ENCODE measurements at places on chromosomes 13 and 19.

DNA sequence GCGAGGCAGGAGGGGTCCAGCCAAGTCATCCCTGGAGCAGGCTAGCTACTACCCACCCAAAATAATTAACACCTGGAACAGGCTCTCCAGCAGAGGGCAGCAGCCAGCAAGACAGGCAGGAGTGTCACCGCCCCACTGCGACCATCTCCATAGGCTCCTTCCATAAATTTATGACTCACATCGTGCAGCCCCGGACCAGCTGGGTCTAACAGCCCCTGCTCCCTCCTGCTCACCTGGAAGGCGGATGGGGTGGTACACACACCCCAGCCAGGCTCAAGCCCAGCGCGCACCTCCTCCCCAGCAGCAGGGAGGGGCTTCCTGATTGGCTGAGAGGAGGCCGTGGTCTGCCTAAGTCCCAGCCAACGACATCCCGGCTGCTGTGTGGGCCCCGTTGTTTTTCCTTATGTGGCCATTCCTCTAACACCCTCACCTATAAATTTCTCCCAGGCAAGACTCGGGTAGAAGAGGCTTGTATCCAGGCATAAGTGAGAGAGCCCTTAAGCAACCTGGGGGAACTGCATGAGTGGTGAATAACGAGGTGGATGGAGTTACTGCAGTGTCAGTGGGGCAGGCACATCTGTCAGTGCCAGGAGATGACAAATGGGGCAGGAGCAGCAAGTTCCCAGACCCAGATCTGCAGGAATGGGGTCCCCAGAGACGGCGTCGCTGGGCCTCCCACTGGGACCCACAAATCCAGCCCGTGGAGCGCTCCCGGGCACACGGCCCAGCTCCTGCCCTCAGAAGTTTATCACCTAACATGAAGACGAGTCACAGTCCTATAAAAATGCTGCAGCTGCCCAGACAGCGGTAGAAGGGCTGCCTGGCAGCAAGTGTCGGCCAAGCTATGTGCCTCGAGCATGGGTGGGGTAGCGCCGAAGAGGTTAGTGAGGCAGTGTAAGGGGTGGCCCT is 43.1 kb downstream of the CEBPG start:
- peak; percentile 78 for DNase-seq

DNA sequence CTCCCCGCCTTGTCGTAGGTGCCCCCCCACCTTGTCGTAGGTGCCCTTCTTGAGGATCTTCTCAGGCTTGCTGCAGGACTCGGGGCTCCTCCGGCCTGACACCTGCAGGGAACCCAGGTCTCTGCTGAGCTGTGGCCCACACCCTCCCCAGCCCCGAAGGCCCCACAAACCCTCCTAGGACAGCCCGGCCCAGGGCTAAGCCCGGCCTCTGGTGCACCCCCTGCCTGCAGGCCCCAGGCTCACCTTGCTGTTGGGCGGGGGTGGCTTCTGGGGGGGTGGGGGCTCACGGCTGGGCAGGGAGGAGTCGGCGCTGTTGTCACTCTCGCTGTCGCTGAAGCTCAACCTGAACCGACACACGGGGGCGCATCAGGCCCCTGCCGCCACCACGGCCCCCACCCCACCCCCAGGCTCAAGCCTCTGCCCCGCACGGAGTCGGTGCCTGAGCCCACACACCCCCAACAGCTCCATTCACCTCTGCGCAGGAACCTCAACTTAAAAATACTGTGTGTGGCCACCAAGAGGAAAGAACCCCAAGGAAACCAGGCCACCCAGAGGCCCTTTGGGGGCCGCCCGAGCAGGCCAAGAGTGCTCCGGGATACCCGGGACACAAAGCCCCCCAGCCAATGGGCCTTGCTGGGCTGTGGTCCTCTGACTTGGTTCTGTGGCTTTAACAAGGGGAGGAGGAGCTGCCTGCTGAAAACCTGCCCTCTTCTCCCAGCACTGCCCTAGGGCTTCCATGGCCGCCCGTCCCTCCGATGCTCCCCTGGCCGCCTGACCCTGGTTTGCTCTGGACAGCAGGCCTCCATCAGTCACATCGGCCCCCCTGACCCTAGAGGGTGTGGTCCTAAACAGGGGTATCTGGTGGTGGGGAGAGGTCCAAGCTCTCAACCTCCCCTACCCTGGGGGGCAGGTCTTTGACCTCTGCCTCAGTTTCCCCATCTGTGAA is 65.8 kb downstream of the MLLT1 start:
- DNase-seq, result peak; percentile 5

DNA sequence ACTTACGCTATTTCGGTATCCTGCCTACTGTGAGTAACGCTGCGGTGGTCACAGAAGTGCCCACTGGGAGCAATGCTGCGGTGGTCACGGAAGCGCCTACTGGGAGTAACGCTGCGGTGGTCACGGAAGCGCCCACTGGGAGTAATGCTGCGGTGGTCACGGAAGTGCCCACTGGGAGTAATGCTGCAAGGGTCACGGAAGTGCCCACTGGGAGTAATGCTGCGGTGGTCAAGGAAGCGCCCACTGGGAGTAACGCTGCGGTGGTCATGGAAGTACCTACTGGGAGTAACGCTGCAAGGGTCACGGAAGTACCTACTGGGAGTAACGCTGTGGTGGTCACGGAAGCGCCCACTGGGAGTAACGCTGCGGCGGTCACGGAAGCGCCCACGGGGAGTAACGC is 52.1 kb upstream of the SOX1 start:
- no peak for DNase-seq

DNA sequence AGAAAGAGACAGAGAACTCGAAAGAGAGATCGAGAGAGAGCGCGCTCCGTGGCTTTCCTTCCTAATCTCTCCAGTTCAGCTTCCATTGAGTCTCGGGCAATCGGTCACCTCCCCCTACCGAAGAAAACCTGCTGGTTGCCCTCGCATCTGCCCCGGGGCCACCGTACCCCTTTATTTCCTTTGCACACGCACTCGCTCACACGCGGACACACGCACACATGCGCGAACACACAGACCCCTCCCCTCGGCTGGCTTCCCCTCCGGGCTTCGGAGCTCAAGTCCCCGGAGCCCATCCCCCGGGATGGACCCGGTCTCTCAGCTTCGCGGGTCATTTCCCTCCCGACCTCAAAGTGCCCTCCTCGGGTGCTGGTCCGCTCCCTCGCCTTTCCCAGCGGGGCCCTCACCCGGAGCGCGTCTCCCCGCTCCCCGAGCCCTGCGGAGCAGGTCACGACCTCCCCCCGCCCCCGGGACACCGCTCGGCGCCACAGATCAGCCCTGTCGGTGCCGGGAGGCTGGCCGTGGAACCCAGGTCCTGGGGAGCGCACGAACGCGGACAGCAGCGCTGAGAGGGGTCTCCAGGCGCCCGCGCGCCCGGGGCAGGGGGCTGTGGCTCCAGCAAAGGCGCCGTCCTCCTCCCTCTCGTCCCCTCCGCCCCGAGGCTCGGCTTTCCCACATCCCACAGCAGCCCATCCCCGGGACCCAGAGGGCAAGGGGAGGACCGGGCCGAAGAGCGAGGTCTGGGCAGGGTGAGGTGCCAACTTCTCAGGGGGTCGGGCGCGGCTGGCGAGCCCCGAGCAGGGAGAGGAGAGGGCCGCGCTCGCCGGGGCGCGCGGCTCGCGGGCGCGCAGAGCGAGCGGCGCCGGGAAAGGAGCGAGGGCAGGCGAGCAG is 1.8 kb downstream of the DACH1 start:
- DNase-seq, result peak; percentile 69

- DNase-seq, result no peak
Observed at GRCh38 chr13:83940742-83941141, 58.5 kb upstream of the SLITRK1 start.

GRCh38 chr13:39521701-39522100 is 81.3 kb downstream of the LHFPL6 start:
- no peak for DNase-seq

GRCh38 chr19:58586133-58586765 is 13.1 kb upstream of the MZF1 start:
- DNase-seq, result peak; percentile 40

DNA sequence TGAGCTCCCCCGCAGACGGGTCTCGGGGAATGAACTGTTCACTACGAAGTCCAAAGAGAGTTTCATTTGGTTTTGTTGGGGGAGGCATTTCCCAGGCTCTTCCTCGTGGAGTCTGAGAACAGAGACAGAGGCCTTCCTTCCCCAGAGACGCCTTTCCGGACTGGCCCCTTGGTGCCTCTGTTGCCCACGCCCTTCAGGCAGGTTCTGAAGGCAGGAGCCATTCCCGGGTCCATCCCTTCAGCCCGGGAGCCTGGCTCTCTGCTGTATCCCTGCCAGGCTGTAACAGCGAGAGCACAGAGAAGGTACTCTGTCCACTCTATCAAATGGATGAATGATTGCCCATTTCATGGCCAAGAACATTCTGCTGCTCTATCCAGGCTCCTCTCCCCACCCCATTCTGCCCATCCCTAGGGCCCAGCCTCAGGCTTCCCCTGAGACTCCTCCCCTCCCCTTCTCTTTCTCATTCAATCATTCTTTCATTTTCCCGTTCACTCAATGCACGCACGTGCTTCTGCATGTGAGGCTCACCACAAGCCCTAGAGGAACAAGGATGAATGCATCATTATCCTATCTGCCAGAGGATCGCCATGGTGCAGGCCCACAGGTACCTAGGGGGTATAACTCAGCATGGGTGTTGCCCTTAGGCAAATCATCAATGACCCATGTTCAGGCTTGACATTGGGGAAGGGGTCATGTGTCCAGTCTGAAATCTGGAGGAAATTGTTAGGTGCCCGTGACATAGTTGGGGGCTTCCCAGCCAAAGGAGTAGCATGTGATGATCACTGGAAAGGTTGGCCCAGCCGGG is 298.6 kb downstream of the ZNF536 start:
- DNase-seq, result no peak

- no peak for DNase-seq
Observed at GRCh38 chr19:5943045-5943444, 29.0 kb downstream of the CAPS start.

- DNase-seq, result no peak
Observed at GRCh38 chr13:61039302-61039701, 376.3 kb downstream of the PCDH20 start.

DNA sequence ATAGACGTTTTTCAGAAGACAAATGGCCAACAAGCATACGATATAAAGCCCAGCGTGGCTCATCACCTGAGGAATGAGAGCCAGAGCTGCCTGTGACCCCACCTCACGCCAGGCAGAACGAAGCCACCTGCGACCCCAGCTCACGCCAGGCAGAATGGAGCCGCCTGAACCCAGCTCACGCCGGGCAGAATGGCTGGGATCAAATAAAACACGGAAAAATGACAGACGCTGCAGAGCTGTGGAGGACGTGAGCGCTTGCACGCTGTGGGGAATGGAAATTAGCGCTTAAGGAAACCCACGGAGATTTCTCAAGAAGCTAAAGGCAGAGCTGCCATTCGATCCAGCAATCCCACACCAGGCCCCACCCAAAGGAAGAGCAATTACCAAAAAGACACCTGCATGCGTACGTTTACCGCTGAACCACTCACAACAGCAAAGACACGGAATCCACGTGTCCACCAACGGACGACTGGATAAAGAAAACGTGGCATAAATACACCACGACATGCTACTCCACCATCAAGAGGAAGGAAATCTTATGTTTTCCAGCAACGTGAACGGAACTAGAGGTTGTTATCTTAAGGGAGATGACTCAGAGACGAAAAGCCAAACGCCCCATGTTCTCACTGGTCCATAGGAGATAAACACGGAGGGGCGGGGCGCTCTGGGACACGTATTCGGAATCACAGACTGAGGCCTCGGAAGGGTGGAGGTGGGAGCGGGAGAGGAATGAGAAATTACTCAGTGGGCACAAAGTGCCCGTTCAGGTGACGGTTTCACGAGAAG is 30.7 kb upstream of the C13orf46 start:
- no peak for DNase-seq

DNA sequence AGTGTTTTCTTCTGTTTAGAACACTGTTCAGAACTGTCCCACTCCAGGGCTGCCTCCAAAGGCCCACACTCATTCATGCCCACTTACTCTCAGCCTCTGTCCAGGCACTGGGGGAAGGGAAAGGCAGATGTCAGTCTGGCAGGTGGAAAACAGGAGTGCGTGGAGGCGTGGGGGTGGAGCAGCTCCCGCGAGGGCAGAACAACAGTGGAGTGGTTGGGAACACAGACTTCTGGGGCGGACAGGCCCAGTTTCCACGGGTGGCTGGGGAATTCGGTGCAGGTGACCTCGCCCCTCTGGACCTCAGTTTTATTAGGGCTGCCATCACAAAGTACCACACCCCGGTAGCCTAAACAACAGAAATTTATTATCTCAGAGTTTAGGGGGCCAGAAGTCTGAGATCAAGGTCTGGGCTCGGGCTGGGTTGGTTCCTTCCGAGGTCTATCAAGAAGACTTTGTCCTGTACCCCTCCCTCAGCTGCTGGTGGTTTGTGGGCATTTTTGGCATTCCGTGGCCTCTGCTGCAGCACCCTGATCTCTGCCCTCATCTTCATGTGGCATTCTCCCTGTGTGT is 59.7 kb downstream of the SIPA1L3 start:
- no peak for DNase-seq

DNA sequence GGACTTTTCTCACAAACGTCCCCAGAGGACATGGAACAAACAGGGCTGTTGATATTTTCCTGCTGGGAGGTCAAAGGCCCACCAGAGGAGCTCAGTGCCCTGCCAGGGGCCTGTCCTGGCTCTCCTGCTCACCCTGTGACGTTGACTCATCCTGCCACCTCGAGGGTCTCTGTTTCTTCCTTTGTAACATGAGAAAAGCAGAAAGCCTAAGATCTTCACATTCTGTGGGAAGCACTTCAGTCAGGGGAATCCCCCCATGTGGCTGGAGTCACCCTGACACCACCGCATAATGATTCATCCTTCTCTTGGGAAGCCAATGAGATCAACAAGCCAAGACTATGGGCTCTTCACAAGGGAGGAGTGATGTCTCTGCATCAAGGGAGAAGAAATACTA is 147.9 kb downstream of the KATNAL1 start:
- no peak for DNase-seq

DNA sequence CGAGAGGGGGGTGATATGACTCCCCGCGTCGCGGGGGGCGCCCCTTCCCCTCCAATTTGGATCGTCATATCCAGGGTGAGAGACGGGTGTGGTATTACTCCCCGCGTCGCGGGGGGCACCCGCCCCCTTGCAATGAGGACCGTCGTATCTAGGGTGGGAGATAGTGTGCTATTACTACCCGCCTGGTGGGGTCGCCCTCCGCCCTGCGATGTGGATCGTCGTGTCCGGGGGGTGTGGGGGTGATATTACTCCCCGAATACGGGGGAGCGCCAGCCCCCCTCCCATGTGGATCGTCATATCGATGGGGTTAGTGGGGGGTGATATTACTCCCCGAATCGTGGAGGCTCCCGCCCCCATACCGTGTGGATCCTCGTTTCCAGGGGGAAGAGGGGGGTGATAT is 29.2 kb upstream of the RGCC start:
- DNase-seq, result no peak

DNA sequence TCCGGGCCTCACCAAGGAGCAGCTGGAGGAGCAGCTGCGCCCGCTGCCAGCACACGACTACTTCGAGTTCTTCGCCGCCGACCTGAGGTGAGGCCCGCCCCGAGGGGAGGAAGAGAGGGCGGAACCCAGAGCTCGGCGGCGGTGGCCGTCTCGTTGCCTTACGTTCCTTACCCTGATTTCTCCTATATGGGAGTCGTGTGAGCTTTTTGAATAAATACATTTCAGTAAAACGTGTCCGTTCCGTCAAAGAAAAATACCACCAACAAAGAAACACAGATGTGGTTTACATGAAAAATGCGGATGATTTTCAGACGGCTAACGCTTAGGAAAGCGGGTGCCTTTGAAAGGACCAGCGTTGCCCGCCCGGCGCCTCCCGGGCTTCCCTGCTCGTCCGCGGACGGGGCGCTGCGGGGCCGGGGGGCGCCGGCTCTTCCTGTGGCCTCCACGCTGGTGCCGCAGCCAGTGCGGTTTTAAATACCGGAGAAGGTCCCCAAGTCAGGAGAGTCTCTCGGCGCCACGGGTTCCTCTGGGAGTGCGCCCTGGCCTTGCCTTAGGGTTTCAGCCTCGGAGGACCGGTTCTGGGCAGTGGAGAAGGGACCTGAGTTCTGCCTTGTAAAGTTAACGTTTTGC is 755 bp downstream of the UPF3A start:
- peak; percentile 89 for DNase-seq

- DNase-seq, result no peak
Observed at GRCh38 chr13:23460309-23460708, 26.8 kb upstream of the SACS start.
